ENCODE measurements at places on chromosomes 12 and 14.

- no peak overlapping the region for H3K27ac ChIP-seq
- no peak overlapping the region for H3K4me3 ChIP-seq
- no peak for DNase-seq
- peaks cover 2% of the 10 kb centered on the region for H3K36me3 ChIP-seq
These were observed 22.8 kb downstream of the EXOC5 start for GRCh38 chr14:57245941-57246340.

- H3K36me3 ChIP-seq, result no peaks in the 10 kb centered on the region
- H3K4me1 ChIP-seq, result no peaks in the 10 kb centered on the region
- no peak overlapping the region for H3K4me3 ChIP-seq
- H3K27me3 ChIP-seq, result peaks cover 3% of the 10 kb centered on the region
These were observed 137.6 kb downstream of the VRK1 start for GRCh38 chr14:96934638-96935330.

- no peak for DNase-seq
- H3K4me1 ChIP-seq, result no peaks in the 10 kb centered on the region
- H3K27ac ChIP-seq, result no peak overlapping the region
- no peaks in the 10 kb centered on the region for H3K27me3 ChIP-seq
These were observed 136.3 kb downstream of the FOXG1 start for GRCh38 chr14:28902930-28903329.

DNA sequence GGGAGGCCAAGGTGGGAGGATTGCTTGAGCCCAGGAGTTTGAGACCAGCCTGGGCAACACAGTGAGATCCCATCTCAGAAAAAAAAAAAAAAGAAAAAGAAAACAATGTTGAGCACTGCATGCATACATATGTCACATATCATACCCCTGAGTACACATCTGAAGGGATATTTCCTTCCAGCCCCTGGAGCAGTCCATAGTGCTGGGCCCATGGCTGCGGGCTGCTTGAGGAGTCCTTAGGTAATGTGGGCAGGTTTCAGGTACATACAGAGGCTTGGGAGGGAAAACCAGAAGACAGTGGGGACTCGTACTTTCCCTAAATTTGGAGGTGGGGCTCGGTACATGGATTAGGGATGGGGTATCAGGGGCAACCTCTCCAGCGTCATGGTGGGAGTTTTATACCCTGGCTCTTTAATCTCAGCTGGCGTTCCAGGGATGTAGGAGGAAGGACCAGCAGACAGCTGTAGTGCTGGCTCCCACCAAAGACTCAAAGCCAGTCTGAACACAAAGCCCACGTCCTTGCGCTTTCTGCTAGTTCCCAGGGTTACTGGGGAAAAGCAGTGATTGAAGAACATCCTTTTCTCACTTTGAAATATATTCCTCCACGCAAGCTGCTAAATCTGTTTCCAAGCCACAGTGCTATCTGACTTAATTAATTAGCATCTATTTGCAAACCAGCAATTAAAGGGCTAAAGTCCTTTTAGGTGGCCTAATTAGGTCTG is 5.2 kb downstream of the OTUB2 start:
- H3K4me1 ChIP-seq, result peaks cover 7% of the 10 kb centered on the region
- DNase-seq, result no peak
- H3K4me3 ChIP-seq, result no peak overlapping the region
- no peak overlapping the region for H3K27ac ChIP-seq
- peaks cover 4% of the 10 kb centered on the region for H3K27me3 ChIP-seq

DNA sequence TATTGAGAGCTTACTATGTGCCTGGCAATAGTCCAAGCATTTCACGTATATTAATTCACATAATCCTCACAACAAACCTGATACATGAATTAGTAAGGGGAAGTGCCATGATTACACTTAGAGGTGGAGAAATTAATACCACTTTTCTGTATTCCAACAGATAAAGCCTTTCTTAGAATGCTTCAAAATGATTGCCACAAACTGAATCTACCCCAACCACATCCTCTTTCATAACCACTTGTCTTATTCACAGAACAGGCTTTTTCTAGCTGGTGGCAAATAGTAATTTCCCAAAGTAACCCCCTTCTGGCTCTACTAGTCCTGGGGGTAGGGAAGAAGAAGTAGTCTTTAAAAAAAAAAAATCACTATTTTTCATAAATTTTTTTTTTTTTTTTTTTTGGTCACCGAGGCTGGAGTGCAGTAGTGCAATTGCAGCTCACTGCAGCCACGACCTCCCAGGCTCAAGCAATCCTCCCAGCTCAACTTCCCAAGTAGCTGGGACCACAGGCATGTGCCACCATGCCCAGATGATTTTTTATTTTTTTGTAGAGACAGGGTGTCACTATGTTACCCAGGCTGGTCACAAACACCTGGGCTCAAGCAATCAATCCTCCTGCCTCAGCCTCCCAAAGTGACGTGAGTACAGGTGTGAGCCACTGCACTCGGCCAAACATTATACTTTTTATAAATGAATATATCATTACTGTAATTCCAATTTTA is 59.0 kb upstream of the ARID2 start:
- H3K27me3 ChIP-seq, result no peaks in the 10 kb centered on the region
- peak overlapping the region; percentile 58 for H3K4me3 ChIP-seq
- DNase-seq, result peak; percentile 38
- peak overlapping the region; percentile 73 for H3K27ac ChIP-seq

DNA sequence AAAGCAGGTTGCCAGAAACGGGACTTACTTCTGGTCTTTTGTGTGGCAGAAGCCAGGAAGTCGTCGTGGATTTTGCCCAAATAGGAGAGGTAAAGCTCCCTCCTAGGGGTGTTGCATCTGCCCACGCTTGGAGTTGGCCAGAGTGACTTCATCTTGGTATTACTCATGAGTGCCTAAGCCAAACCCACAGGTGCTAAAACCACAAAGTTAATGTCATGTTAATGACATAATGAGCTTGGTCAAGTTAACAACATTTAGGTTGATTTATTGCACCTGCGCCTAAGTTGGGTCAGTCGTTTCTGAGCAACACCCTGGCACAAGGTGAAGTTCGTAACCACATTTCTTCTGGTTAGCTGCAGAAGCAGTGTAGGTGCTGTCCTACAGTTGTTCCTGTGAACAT is 225.2 kb downstream of the FUT8 start:
- DNase-seq, result peak; percentile 33
- H3K4me3 ChIP-seq, result peak overlapping the region; percentile 62

DNA sequence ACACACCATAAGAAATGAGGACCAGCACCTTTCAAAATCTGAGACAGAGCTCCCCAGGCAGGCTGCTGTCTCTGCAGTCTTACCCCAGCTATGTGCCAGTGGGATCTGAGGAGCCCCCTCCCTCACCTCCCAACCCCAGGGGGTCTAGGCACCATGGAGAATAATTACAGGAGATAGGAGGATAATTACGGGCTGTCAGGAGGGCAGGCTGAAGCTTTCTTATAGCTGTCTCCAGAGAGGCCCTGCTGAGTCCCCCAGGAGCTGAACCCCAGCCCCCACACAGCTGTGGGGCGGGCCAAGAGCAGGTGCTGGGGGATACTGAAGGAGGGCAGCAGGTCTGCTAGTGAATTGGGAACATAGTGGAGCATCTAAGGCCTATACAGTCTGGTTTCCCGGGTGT is 6.8 kb downstream of the CPNE6 start:
- H3K4me1 ChIP-seq, result peaks cover 33% of the 10 kb centered on the region
- H3K4me3 ChIP-seq, result no peak overlapping the region
- no peak for DNase-seq
- no peaks in the 10 kb centered on the region for H3K27me3 ChIP-seq

- no peaks in the 10 kb centered on the region for H3K36me3 ChIP-seq
- no peak for DNase-seq
- no peaks in the 10 kb centered on the region for H3K27me3 ChIP-seq
- no peak overlapping the region for H3K4me3 ChIP-seq
These were observed 111.9 kb downstream of the LGR5 start for GRCh38 chr12:71551529-71551928.

GRCh38 chr12:117028254-117028653 is 71.0 kb downstream of the TESC start:
- H3K27me3 ChIP-seq, result no peaks in the 10 kb centered on the region
- no peak overlapping the region for H3K4me3 ChIP-seq
- H3K4me1 ChIP-seq, result peaks cover 10% of the 10 kb centered on the region
- H3K36me3 ChIP-seq, result peaks cover 3% of the 10 kb centered on the region
